Activated T-cell treated with anti-CD3 and anti-CD28 coated beads, Interleukin-2, amount 50 U/mL, for 24 hours (primary cell): ENCODE measurements at places on chromosomes 3 and 15.

DNA sequence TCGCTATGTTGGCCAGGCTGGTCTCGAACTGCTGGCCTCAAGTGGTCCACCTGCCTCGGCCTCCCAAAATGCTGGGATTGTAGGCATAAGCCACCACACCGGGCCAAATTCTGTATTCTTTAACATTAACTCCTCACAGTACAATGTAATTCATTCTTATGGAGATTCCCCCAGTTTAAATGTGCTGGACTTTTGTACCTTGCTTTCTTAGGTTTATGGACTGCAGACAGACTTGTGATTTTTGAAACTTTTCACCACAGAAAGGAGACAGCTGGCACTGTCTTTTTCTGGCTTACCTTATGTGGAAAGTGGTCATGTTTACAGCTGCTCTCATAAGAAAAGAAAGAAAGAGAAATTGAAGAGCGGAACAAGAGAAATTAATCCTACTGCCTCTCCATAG lies 103.8 kb downstream of the IQCH start:
- DNase-seq, result no peak

DNA sequence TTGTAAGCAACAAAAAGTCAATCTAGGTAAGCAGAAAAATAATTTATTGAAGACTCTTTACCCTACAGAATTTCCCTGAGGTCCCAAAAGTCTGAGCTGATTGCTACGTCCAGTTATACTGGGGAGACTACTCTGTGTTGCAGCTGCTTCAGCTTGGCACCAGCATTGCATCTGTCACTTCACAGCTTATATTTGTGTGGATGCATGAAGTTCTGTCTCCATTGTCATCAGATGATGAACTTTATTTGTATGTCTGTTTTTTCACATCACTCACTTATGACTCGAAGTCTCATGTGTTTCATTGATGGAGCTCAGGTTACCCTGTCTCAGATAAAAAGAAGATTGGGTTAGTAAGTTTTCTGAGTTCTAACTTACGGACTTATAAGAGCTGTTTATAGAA lies 75.3 kb upstream of the LRRFIP2 start:
- DNase-seq, result no peak

GRCh38 chr3:115712871-115713270 lies 89.6 kb downstream of the GAP43 start:
- no peak for DNase-seq

GRCh38 chr3:24139463-24140412 lies 194.7 kb downstream of the NR1D2 start:
- no peak for DNase-seq

- no peak for DNase-seq
These were observed 15.2 kb downstream of the ARPP21 start for GRCh38 chr3:35654476-35654875.

DNA sequence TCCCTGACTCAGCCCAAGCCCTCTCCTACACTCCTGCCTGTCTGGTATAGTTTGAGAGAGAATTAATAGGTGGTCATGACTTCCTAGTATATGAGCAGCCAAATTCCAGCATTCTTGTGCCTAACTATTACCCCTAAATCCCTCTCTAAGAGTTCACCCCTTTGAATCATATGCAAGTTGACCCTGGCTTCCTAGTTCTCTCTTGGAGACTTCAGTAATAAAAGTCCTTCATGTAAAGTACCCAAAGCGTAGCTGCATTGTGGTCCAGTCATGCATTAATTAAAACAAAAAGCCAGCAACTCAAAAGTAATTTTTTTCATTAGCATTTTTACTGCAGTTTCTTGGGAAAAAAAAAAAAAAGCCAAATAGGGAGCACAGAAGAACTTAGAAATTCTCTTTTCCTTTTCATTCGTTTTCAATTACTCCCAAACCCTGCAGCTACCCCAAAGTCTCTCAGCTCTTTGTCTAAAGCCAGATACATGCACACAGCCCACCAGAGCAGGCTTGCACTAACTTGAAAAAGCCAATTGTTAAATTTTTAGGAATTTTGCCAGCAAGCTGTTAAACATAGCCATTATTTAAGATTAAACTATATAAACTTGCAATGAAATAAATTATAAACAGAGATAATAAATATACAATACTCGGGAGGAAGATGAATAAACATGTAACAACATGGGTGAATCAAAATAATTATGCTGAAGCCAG lies 50.1 kb upstream of the STT3B start:
- no peak for DNase-seq

- DNase-seq, result no peak
These were observed 21.7 kb upstream of the ABHD10 start for GRCh38 chr3:111956995-111957734.

DNA sequence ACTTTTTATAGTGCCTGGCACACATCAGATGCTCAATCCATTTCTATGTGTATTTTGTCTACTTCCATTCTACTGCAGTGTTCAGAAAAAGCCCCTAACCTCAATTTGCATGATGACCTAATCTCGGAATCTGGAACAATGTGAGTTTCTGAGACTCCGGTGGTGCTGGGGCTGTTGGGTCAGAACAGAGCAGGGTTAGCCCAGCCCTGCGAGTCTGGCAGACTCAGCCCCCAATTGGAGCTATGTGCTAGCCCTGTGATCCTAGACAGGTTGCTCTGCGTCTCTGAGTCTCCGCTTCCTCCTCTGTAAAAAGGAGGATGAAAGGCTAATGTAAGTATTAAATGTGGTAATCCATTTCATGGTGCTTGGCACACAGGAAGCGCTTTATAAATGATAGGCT lies 95.0 kb upstream of the ICE2 start:
- DNase-seq, result peak; percentile 63

DNA sequence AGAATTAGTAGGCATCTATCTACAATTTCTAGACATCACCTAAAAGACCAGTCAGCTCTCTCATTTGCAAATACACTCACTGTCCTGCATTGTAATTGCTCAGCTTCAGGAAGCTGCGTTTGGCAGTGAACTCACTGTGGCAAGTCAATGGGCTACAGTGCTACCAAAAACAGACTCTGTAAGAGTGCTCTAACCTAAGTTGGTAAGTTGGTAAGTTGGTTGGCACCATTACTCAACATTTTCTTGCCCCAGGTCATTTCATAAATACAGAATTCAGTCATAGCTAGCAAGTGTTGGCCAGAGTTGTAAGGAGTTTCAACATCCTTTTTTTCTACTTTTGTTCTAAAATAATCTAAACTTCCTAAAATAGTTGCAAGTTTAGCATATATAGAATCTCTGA lies 466.3 kb downstream of the NAALADL2 start:
- no peak for DNase-seq

GRCh38 chr15:38050529-38051448 lies 116.3 kb downstream of the TMCO5A start:
- no peak for DNase-seq

DNA sequence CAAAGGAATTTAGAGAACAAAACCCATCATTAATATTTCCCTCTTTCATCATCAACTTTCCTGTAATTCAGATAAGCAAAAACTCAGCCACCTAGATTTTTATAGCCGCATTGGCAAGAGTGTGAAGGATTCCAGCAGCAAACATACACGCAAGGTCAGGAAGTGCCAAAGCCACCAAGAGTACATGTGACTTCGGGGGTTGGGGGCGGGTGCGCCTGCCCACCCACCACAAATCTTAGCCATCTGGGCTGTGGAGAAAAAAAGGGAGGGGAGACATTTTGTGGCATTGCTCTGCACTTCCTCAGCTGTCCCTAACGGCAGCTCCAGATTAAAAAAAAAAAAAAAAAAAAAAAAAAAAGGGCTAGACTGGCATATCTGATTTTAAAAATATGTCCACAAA lies 148.4 kb downstream of the TNIK start:
- DNase-seq, result no peak

GRCh38 chr15:30940359-30940758 lies 36.6 kb downstream of the FAN1 start:
- no peak for DNase-seq

DNA sequence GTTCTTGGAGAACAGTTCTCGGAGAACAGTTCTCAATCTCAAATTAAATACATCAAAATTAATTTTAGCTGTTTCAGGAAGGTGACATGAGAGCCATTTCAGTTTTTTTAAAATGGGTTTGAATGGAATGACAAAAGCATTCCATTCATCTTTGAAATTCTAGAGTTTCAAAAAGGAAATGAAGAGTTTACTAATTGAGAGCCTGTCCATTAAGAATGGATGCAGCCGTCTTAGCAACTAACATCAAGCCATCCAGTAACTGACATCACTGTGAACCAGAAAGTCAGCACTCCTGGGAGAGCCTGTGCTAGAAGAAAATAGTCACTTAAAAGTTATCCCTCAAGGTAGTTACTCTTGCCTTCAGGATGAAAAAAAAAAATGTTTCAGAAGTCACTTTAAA lies 47.0 kb upstream of the FSTL1 start:
- no peak for DNase-seq

GRCh38 chr15:46786590-46787285 lies 930.6 kb upstream of the SEMA6D start:
- no peak for DNase-seq

DNA sequence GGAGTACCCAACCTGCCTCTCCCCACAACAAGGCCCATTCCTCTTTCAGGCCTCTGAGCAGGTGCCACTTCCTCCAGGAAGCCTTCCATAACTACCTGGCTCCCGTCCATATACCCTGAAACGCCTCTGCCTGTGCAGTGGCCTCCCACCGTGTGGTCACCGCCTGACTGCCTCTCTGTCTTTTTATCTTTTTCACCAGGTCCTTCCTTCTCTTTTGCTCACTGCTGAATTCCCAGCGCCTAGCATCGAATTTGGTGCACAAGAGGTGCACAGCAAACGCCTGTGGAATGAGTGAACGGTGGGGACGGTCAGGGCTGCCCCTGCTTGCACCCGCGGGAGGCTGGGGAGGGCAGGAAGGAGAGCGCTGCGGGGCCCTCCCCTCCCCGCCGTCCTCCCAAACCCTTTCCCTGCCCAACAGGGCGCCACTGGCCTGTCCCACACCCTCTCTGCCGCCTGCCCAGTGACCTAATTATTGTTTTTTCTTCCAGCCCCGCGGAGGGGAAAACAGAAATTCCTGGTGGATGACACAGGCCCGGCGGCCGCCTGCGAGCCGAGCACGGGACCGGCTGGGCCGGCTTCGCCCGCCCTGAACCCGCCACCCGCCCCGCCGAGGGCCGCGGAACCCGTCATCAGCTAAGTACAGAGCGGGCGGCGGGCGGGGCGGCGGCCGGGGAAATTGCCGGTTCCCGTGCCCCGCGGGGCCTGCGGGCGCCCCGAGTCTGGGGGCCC lies 140.1 kb downstream of the SMAD6 start:
- DNase-seq, result peak; percentile 45

GRCh38 chr15:78209646-78210348 lies 24.6 kb downstream of the ACSBG1 start:
- peak; percentile 20 for DNase-seq

DNA sequence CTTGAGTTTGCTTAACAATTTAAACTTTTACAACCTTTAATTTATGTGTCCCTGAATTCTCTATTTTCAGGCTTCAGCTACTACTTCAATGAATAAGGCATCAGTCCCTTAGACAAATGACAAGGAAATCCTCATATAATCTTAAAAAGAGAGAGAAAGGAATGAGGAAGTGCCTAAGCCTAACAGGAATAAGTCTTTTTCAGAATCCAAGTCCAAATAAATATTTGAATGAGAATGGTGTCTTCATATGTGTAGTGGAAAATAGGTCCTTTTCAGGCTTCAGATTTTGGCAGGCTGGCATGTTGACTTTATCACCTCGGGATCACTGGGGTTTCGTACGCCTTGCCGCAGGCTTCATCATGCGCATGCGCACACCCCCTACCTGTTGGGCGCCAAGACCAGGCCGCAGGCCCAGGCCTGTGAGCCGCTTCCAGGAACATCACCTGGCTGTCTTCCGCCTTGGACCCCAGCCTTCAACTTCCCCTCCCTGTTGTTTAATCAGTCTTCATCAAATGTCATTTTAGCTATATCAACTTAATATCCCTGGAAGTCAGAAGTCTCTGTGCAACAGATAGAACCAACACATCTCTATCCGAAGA lies 334.5 kb downstream of the SOX2 start:
- no peak for DNase-seq

- no peak for DNase-seq
These were observed 37.6 kb upstream of the WNT5A start for GRCh38 chr3:55524565-55525244.
